ENCODE measurements at places on chromosomes 4 and X.

- no peak for DNase-seq
Observed at GRCh38 chr4:3462790-3463415, at the start of gene DOK7. TSS of gene DOK7 (plus strand) at chr4:3463306. CDS start at chr4:3463376, 70 bp downstream.

GRCh38 chr4:22202975-22203710, 254.6 kb upstream of the KCNIP4 start:
- no peak for DNase-seq

DNA sequence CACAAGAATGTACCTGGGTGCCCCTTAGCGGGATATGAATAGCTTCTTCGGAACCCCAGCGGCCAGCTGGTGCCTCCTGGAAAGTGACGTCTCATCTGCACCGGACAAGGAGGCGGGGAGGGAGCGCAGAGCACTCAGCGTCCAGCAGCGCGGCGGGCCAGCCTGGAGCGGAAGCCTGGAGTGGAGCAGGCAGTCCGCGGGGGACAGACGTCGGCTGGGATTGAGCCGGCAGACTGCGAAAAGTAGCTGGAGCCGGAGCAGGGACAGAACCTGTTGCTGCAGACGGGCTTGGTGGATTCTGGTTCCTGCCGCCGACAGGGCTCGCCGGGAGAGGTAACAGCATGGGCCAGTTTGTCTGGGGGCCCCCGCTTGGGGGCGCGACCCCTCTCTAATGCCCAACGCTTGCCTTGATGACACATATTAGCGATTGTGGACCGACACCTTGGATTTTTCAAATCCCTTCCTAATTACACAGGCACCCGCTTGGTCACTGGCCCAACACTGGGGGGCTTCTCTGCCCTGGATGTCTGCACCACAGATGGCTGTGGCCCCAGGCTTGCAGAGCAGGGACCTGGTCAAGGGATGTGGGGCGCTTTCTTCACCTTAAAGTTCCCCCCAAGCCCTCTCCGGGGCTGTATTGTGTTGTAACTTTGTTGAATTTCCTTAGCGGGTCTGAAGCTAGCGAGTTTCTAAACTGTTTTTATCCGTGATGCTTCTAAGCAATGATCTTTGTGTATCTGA, at the start of gene NPFFR2:
TSS of gene NPFFR2 (plus strand) at position 133 of the 741 bp plus-strand sequence. CDS start 96,592 bp downstream, outside the sequence.
- no peak for DNase-seq

- no peak for DNase-seq
Observed at GRCh38 chr4:169601016-169601771, 11.2 kb downstream of the NEK1 start.

DNA sequence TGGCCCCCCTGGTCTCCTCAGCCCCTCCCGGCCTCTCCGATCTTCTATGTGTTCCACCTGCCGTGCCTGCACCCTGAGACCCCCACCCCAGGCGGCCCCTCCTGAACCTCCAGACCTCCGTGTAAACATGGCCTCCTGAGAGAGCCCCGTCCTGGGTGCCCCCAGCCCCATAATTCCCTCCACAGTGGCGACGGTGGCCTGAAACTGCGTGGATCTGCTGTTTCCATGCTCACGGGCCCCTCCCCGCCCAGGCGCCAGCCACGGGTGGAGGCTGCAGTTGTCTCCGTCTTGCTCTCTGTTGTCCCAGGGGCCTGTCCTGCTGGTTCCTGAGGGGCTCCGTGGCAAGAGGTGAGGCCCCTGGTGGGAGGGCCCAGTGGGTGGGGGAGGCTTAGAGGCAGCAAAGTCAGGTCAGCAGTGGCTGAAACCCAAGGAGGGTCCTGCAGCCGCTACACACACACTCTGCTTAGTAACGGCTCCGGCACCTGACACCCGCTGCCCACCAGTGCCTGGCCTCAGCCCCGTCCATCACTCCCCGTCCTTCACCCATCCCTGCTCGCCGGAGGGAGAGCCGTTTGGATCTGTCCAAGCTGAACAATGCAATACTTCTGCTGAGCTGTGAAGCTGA, 75.8 kb downstream of the FAM53A start:
- no peak for DNase-seq

GRCh38 chr4:6824071-6824470, 41.5 kb downstream of the KIAA0232 start:
- DNase-seq: no peak

DNA sequence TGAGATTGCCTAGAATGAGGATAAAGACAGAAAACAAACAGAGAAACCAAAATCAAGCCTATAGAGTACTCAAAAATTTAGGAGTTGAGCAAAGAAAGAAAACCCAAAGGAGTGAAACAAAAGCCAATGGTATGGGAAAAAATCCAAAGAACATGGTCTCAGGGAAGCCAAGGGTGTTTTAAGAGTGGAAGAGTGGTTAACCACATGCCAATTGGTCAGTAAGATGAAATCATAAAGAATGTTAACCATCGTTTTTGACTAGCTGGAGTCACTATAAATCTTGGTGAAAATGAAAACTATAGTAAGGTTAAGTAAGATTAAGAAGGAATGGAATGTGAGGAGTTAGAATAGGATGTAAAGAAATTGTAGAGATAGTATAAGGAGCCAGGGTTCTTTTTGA, 64.7 kb upstream of the RPL34 start:
- no peak for DNase-seq

GRCh38 chrX:10190367-10190766, 33.6 kb downstream of the CLCN4 start:
- DNase-seq: no peak

DNA sequence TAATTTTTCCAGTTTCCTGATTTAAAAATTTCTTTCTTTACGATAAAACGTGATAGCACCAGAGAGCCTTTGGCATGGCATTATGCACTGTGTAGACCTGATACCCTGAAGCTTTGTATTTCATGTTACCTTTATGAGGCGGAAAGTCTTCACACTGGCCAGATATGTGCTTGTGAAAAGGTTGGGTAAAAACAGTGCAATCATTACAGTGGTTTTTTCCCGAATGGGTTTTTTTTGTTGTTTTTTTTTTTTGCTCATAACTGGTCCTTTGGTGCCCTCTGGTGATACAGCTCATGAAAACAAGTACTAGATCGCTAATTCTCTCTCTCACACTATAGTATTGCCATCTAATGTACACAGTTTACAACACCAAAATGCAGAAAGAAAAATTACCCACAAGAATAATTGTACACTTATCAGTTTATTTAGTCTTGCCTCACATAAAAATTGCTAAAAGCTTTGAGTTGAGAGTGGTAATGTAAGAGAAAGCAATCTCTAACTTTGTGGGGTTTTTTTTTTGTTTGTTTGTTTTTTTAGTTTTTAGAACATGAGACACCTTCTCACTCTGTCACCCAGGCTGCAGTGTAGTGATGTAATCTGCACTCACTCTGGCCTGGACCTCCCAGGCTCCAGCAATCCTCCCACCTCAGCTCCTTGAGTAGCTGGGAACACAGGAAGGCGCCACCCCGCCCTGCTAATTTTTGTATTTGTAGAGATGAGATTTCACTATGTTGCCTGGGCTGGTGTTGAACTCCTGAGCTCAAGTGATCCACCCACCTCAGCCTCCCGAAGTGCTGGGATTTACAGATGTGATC, 21.3 kb downstream of the SPCS3 start:
- DNase-seq: no peak
